Endothelial cell (in vitro differentiated cells): ENCODE measurements at places on chromosomes 4 and X.

- no peak for DNase-seq
Observed at GRCh38 chr4:34039766-34040165, 2204.5 kb downstream of the ARAP2 start.

GRCh38 chrX:73068467-73069364, 10.6 kb downstream of the PABPC1L2A start:
- DNase-seq, result no peak

GRCh38 chrX:8846266-8846665, 45.1 kb upstream of the FAM9A start:
- DNase-seq, result no peak

DNA sequence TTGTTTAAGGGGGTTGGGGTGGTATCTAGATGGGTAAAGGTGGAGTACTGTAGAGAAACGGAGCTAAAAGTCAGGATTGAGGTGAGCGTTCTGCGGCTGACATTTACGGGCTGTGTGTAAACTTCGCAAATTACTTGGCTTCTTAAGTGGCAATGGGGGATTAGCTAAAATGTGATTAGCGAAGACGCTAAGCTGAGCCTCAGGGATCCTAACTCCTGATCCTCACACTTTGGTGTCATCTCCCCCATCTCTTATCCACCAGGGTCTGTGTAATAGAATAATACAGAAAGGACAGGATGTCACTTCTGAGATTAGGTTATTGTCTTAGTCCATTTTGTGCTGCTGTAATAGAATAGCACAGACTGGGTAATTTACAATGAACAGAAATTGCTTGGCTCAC, 10.6 kb upstream of the FAT1 start:
- no peak for DNase-seq

- peak; percentile 41 for DNase-seq
Observed at GRCh38 chrX:134990801-134991481, at the start of gene SMIM10. Gene SMIM10 (plus strand): TSS chrX:134990991. CDS start chrX:134991096, 105 bp downstream.

DNA sequence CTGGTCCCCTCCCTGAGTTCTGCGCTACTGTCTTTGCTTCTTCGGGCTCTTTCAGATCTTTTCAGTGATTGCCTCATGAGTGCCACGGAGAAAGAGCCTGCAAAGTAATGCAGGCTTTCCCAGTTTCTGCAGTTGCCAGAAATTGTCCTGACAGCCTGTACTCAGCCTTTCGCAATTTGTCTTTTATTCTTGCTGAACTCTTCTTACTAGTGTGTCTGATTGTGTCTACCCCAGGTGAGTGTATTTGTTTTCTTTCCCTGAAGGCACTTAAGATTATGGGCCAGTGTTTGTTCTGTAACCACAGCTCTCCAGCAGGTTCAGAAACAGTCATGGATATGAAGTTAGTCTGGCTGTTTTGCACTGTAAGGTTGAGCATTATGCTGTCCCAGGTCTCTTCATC, 47.1 kb downstream of the FAM193A start:
- no peak for DNase-seq

DNA sequence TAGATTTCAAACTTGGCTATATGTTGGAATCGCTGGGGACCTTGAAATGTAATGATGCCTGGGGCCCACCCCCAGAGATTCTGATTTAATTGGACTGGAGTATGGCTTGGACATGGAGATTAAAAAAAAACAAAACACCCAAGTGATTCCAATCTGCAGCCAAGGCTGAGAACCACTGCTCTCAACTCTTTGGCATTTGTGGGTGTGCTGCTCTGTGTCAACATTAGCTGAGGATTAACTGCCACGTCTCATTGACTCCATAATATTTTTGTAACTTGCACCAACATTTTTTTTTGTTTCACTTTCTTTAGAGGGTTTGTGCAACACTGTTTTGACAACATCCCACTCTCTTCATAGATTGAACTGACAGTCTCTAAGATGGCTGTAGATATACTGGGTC, 41.1 kb upstream of the PDK3 start:
- no peak for DNase-seq

DNA sequence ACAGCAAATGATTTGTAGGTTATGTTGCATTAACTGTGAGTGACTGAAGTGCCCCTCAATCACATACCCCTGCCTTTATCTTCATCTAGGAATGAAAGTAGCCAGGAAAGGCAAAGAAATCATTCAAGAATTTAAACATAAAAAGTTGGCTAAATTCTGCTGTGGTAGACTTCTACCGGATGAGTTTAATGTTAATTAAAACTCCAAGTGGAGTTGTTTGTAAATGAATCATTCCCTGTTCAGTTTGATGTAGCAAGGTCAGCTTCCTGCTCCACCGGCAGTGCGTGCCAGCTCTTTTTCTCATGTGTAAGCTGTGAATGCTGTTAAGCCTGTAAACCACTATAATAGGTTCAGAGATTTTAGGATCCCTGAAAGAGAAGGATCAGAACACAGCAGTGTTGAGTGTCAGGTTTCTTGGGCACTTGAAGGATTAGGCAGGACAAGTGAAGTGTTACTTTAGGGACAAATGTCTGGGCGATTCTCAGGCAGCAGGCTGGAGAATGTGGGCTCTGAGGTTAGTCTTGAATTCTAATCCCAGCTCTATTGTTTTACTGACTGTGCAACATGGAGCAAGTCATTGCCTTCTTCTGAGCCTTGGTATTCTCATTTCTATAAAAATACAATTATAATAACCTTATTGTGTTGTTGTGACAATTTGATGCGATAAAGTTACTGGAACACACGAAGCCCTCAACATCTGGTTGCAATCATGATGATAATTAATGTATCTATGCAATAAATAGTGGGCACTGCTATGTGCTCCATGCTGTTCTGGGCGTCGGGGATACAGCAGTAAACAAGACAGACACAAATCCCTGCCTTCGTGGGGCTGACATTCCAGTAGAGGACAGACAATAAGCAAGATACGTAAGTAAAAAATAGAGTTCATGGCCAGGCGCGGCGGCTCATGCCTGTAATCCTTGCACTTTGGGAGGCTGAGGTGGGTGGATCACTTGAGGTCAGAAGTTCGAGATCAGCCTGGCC, 112.0 kb downstream of the SHROOM3 start:
- DNase-seq, result no peak

GRCh38 chr4:146582864-146583263, 55.8 kb upstream of the POU4F2 start:
- DNase-seq, result peak; percentile 4

DNA sequence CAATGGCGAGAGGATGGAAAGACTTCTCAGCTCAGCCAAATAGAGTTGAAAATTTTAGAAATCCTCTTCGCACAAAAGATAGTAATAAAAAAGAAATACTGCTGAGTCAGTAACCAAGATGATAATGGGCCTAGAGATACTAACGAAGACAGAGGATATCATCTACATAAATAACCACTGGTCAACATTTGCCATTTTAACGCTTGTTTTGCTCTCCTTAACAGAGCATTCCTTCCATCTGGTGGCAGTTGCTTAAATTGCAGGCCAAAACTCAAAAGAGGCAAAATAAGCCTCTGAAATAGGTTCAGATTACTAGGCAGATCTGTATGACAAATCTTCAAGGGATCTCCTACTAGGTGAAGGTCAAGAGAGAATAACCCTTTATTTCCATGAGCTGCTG, 51.7 kb upstream of the MCF2 start:
- peak; percentile 12 for DNase-seq

- no peak for DNase-seq
Observed at GRCh38 chrX:52353838-52354237, 15.0 kb upstream of the XAGE2 start.

GRCh38 chr4:106273831-106274230, 42.2 kb downstream of the TBCK start:
- no peak for DNase-seq

GRCh38 chrX:38726612-38727011, 74.6 kb upstream of the MID1IP1 start:
- DNase-seq, result no peak

DNA sequence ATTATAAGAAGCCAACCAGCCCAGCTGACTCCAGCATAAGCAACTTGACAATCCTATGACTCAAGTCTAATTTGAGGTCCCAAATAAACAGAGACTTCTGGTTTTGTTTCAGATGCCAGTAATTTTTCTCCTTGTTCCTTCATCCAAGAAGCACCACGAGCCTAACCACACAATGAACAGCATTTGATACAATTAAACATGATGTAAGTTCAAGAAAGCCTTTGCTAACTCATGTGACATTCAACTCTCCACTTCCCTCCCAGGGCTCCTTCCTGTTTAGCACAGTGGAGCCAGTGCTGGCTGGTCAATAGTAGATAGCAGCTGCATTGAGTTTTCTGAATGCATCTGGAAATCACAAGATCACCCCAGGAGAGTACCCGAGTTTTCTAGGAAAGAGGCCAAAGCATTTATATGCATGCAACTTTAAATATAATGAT, 206.3 kb downstream of the ARHGAP24 start:
- no peak for DNase-seq

- DNase-seq, result no peak
Observed at GRCh38 chrX:22922961-22923360, 76.8 kb upstream of the DDX53 start.

GRCh38 chr4:183504930-183505610, at the start of gene ING2:
Gene ING2 (plus strand): TSS chr4:183505058. CDS start chr4:183505196, 138 bp downstream.
- DNase-seq, result no peak

- no peak for DNase-seq
Observed at GRCh38 chr4:170005472-170005871, 20.7 kb downstream of the MFAP3L start.

- DNase-seq, result no peak
Observed at GRCh38 chr4:141158219-141158618, 24.9 kb upstream of the RNF150 start.

- no peak for DNase-seq
Observed at GRCh38 chr4:177041356-177041755, 248.6 kb upstream of the VEGFC start.

GRCh38 chr4:186172546-186172945, 18.8 kb upstream of the CYP4V2 start:
- DNase-seq, result no peak

DNA sequence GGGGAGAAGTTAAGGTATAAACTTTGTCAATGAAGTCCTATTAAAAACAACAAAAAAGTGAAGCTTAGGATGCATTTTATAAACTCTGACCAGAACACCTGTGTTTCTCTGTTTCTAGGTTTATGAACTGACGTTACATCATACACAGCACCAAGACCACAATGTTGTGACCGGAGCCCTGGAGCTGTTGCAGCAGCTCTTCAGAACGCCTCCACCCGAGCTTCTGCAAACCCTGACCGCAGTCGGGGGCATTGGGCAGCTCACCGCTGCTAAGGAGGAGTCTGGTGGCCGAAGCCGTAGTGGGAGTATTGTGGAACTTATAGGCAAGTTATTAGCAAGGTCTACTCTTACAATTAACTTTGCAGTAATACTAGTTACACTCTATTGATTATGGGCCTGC, 46.6 kb downstream of the HTT start:
- DNase-seq, result no peak

DNA sequence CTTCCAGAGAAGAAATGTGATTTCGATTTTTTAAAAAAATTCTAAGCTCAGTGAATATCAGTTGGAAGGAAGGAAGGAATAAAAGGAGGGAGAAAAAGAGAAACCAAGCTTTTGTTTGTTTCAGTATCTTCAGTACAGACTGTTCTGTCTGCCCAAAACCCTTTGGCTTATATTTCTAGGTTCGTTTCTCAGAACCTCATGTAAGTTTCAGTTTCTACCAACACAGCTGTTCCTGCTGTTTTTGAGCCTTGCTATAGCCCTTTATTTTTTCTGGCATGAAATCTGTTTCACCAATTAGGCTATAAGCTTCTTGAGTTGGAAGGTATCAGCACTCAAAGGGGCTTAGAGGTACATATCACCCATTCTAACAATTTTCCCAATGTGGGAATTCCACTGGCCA, 157.9 kb downstream of the GBA3 start:
- DNase-seq, result no peak

DNA sequence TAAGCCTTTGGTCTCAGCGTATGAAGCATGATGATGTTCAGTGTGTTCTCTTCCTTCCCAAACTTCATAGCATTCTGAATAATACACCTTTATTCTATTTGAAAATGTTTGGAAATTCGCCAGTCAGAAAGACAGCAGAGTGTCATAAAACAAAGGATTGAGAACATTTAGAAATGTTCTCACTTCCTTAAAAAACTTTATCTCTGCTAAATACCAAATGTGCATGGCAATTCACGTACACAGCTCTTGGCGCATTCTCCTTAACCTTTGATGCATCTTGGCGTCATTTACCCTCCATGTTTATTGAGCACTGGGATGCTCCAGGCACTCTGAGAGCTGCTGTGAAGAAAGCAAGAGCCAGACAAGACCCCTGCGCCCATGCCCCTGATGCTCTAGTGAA, 7.2 kb upstream of the IRF2 start:
- DNase-seq, result no peak

DNA sequence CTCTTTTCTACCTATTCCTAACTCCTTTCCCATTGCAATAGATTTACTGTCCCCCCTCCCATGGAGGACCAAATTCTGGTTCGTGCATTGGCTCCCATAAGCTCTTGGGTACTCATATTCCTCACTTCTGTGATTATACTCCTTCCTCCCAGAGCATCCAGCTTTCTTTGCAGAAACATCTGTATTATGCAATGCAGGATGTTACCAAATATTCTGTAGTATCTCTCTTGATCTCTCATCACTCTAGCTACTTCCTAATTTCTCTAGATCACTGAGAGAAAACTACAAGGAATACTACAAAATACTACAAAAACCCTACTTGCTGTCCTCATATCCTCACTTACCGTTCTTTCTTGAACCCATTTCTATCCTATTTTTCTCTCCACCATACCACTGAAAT, 395.9 kb upstream of the HS3ST1 start:
- no peak for DNase-seq

- no peak for DNase-seq
Observed at GRCh38 chr4:6746721-6747293, 30.8 kb downstream of the BLOC1S4 start.

GRCh38 chrX:14758029-14758491, 114.8 kb downstream of the FANCB start:
- no peak for DNase-seq

DNA sequence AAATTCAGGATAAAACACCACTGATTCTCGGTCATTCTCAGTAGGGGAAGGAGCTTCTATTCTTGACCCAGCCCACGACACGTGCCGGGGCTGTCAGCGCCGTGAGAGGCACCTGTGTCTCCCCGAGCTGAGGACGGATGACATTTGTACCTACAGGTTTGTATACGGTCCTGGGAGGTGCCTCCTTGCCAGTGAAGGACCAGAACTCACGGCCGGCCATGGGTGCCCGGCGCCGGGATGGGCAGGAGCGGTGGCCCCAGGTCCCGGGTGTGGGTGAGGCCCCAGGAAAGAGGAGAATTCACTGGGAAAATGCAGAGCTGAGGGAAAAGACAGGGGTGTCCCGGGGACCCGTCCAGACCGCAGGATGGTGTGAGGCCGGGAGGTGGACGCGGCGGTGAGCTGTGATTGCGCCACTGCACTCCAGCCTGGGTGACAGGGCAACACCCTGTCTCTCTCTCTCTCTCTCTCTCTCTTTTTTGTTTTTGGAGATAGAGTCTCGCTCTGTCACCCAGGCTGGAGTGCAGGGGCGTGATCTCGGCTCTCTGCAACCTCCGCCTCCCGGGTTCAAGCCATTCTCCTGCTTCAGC, 48.9 kb upstream of the PPP2R3B start:
- no peak for DNase-seq

GRCh38 chr4:174626342-174627008, 104.2 kb upstream of the HPGD start:
- no peak for DNase-seq
